HuH-7.5 (cell line): ENCODE measurements at places on chromosomes 7 and 10.

DNA sequence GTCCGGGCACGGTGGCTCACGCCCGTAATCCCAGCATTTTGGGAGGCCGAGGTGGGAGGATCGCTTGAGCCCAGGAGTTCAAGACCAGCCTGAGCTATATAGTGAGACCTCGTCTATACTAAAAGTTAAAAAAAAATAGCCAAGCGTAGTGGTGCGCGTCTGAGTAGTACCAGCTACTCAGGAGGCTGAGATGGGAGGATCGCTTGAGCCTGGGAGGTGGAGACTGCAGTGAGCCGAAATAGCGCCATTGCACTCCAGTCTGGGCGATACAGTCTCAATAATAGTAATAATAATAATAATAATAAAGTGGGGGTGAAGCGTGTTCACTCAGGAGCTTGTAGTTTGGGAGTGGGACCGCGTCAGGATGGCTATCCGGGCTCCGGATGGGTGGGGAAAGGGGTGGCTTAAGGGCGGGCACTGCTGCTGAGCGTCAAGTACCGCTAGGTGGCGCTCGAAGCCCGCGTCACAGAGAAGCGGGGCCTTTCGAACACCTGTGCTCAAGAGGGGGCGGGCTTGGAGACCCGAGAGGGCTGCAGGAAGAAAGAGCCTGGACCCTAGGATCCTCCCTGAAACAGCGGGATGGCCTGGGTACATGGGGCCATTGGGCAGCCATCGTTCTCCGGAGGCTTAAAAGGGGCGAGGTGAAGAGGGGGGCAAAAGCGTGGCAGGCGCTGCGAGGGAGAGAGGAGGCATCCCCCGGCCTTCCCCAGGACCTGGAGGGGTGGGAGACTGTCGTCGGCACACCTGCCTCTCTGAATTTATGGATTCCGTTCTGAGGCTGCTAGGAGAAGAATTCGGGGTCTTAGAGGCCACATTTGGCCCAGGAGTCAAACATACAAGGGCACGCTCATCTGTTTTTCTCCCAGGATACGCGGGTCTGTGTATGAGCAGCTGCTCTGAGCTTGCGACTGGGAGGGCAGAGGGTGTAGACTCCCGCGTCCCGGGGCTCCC is 14.5 kb downstream of the LBX1 start:
- DNase-seq, result peak; percentile 85

- no peak for DNase-seq
Observed at GRCh38 chr7:39240864-39241263, 263.2 kb downstream of the POU6F2 start.

GRCh38 chr7:90605055-90605454 is 8.9 kb downstream of the CDK14 start:
- no peak for DNase-seq

GRCh38 chr7:38448054-38448453 is 174.6 kb upstream of the TARP start:
- DNase-seq, result no peak

DNA sequence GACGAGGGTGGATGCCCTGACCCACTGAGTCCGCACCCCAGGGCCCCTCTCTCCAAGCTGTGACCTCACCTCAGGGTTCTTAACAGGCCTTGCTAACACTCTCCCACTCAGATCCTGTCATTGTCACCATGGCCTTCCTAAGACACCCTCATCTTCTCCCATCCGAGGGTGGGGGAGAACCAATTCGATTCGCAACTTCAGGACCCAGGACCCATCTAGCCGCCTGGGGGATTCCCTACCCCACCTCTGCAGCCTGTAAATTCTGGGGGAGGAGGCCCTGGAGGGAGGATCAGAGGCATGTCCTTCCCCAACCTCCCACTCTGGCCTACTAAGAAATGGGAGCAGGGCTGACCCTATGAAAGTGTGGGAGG is 17.4 kb downstream of the TRIM8 start:
- no peak for DNase-seq
